ENCODE measurements at places on chromosomes 5 and 9.

- no peak for DNase-seq
Observed at GRCh38 chr9:27933210-27934025, 360.1 kb upstream of the C9orf72 start.

DNA sequence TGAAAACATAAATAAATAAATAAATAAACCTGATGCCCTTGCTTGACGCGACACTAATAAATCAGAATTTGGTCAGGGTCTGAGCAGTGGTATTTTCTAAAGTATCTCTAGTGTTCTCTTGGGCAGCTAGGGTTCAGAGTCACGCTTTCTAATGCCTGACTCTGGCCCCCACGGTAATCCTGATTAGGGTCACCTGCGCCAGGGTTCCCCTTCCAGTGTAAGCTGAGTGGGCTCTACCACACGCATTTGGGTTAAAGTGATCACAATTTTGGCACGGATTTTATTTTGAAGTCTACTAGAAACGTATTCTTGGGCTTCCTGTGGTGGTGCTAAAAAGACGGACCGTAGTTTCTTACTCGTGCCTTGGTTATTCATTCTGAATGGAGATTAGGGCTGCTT lies 651 bp downstream of the TTC1 start:
- DNase-seq = no peak

DNA sequence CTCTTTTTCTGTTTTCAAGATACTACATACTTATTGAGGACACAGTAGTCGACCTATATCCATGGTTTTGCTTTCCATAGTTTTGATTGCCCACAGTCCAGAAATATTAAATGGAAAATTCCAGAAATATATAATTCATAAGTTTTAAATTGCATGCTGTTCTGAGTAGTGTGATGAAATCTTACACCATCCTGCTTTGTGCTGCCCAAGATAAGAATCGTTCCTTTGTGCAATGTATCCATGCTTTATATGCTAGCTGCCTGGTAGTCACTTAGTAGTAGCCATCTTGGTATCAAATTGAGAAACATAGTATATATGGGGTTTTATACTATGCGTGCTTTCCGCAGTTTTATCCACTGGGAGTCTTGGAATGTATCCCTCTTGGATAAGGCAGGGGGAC lies 59.0 kb downstream of the CWC27 start:
- no peak for DNase-seq

DNA sequence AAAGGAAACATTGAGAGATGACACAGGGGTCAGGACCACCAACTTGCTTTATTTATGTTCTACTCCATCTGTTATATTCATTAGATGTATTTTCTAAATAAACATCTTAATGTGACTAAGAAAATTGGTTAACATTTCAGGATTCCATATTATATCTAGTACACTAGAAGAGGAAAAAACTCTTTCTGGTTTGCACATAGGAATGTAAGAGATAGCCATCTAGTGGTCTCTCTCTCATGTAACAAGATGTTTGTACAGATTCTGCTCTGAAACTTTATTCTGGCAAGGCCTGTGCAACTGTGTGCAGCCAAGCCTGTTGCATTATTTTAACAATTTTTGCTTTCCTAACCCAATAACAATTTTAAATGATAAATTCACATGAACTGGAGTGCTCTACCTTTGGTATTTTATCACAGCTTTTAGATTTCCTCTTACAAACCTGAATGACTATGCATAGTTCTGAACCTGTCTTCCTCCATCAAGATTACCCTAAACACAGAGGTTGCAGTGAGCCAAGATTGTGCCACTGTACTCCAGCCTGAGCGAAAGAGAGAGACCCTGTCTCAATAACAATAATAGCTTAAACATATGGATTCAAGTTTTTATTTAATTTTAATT lies 148.2 kb downstream of the GIN1 start:
- peak; percentile 68 for DNase-seq

DNA sequence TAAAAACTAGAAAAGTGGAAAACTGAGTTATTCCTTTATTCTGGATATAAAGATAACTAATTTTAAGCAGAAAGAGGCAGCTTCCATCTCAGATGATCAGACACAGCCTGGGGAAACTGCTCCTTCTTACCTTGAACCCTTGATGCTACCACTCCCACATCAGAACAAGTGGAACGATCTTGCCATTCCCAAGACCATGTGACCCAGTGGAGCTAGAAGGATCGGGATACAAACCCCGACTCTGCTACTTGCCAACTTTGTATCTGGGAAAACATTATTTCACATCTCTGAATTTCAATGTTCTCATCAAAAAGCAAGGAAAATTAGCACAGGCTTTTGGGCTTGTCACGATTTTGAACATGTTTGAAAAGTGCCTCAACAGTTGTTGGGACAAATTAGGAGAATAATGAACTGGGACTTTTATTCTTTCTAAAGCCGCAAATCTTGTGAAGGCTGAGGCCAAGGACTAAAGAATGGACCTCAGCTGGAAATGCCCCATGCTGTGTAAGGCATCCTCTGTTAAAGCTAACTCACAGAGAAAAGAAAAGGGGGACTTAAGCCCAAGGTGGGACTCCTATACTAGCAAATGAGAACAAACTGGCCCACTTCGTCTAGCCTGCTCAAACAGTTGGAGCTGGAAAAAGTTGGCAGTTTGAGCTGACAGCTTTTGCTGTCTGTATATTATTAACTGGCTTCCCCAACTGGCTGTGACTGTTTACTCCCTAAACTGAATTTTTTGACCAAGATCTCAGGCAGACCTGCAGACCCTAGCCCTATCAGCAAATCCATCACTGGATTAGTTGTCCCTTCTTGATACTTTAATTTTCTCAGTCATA lies 552.3 kb downstream of the EFNA5 start:
- DNase-seq = no peak

GRCh38 chr5:116299746-116300640 lies 215.2 kb downstream of the COMMD10 start:
- peak; percentile 62 for DNase-seq

GRCh38 chr5:147450606-147451005 lies 59.3 kb downstream of the DPYSL3 start:
- DNase-seq = no peak

GRCh38 chr9:15262581-15262980 lies 44.4 kb downstream of the TTC39B start:
- no peak for DNase-seq

DNA sequence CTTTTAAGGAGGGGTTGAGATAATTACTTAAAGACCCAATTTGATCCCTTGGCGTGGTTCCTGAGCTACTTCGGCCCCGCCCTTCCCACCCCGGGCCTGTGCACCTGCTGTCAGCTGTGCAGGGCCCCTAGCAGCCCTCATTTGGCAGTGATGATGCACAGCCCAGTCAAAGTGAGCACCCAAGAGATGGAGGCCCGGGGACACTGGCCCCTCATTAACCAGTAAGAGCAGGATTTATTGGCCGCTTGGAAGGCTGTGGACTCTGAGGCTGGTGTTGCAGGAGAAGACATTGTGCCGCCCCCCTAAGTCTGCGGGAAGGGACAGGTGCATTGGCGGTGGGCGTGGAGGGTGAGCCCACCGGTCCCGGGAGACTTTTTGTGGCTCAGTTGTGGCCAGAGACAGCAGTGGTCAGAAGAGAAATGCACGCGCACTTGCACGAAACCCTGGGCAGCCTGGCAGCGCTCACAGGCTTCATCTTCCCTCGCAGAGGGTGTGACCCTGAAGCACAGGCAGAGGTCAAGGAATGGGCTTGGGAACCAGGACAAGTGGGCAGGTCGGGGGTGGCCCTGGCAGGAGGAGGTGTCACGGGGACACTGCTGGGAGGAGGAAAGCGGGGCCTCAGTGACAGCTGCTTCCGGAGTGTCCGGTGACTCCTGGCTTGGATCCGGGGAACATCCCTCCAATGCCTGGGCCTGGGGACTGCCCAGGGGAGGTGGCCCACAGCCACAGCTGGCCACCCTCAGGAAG lies 74.0 kb upstream of the RXRA start:
- DNase-seq = no peak

DNA sequence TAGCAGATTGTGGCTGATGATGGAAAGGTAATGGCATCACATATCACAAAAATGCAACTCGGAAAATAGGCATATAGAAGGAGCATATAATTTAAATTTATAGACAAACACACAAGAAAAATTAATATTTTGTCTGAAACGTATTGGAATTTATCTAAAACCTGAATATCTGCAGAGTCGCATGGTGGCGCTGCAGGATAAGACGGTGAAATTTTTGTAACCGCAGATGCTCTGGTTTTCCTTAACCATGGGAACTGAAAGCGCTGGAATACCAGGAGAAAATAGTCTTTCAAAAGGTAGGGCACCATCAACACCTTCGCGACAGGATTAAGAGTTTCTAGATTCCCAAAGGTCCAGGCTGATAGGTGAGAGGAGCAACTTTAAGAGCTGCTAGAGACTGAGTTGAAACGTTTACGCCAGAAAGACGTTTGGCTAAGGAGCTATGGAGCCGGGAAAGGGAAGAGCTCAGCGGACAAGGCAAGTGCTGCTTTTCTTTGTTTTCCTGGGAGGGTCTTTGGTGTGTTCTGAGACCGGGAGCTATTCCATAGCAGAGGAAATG lies 11.0 kb upstream of the PCDHB15 start:
- DNase-seq = peak; percentile 32

DNA sequence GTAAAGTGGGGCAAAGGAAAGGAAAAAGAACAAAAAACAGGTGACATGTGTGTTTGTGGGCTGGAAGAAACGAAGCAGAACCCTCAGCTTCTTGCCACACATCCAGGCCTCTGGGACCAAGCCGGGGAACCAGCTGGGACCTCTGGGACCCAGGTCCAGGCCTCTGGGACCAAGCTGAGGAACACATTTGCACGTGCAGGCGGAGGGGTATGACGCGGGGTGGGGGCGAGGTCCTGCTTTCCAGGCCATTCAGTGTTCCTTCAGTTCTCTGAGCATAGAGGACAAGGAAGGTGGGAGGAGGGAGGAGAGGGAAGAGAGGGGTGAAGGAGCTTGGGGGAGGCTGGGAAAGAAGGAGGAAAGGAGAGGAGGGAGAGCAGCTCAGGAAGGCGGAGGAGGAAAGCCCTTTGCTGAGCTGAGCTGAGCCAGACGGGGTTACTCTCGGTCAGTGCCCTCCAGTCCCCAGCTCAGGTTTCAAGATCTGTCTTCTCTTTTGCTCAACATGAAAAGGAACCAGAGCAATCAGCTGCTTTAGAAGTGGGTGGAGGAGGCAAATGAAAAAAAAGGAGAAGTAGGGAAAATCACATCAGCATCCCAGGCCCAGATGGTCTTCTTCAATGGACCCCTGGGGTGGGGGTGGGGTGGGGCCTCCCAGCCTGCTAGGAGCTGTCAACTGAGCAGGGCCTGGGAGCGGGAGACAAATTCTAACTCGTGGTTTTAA lies 59.1 kb downstream of the ABCA1 start:
- DNase-seq = peak; percentile 92

DNA sequence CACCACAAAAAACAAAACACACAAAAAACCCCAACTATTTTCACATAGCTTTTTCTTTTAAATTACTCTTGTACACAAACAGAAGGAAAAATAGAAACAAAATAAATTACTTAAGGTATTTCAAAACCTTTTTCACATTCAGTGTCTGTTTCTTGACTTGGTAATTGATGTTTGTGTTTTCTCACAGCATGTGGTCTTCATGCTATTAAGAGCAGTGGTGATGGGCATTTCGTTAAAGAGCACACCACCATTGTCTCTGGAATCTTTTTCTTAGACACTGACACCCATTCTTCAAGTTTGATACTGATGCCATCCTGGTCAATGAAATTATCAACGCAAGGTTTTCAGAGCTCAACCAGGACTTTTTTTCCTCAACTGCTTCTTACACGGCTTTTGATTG lies 63.8 kb downstream of the SLC28A3 start:
- DNase-seq = no peak

GRCh38 chr5:133222521-133222920 lies 170.7 kb downstream of the HSPA4 start:
- no peak for DNase-seq

GRCh38 chr5:43063721-43064171 lies 23.6 kb upstream of the ANXA2R start:
- DNase-seq = peak; percentile 49

GRCh38 chr9:69895185-69895584 lies 74.6 kb downstream of the CFAP95 start:
- DNase-seq = no peak

DNA sequence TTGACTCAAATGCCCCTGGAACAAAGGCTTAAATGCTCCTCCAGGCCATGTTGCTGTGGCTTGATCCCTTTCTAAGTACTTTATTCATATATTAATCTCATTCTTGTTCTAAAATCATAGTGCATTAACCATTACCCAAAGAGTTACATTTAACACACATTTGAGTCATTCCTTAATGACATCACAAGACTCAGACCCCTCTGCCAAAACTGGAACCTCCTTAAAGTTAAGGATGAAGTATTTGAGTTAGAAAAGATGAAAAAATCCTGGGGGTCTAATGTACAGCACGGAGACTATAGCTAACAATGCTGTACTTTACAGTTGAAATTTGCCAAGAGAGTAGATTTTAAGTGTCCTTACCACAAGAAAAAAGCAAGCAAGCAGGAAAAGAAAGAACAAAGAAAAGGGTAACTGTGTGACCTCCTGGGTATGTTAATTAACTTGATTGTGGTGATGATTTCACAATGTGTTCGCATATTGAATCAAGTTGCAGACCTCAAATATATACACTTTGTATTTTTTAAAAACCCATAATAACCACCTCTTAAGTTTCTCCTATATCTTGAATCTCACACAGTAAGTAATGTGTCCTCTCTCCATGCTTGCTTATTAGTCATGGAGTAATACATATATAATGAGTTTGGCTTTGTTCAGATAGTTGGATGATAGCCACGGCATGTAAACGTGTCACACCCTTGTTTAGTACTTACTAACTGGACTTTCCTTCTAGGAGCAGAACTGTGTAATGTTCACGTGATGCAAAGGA lies 376.9 kb downstream of the SEMA5A start:
- DNase-seq = no peak

- DNase-seq = no peak
Observed at GRCh38 chr9:134942788-134943184, 25.1 kb upstream of the FCN1 start.

DNA sequence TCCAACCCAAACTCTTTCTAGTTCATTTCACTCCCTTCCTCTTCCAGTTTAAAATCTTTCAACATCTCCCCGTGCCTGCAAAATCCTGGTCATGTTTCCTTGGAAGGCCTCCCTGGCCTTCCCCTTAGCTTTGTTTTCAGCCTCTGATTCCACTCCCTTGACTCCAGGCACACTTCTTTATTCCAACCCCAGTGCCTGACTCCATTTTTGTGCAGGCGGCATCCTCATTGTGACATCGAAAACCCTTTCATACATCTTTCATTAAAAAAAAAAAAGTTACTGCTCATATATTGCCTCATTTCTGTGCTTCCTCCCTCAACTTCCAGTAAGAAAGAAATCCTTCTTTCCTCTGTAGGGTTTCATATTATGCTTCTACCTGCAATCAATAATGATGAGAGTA lies 7.1 kb upstream of the TNFSF8 start:
- no peak for DNase-seq

DNA sequence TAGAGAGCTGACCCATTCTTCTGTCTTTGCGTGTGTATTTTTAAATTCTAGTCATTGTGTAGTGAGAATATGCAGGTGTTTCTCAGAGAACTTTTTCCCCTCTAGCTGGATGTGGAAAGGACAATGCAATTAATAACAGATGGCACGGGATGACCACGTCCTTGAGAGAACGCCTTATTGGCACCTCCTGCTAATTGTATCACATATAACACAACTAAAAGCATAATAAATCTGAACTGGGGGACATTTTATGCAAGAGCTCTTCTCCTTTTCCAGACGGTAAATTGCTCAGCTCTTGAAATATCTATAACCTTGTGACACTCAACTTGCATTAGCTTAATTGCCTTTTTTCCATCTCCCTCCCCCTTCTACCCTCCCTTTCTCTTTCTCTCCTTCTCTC lies 62.9 kb upstream of the IZUMO3 start:
- no peak for DNase-seq

GRCh38 chr5:45171563-45171962 lies 362.8 kb downstream of the MRPS30 start:
- DNase-seq = no peak
